ENCODE measurements at places on chromosomes 11 and 22. TPM values are rescaled to one million over a fixed set of nuclear protein-coding genes. Genes with fewer than 3 reads are reported as not detected.

OR10D3 gene
- total RNA-seq: not detected

TRPC6 gene
- total RNA-seq: not detected

APOBEC3B gene
- total RNA-seq: 12.1 TPM

FAM76B gene
- 50.4 TPM for total RNA-seq

FGF3 gene
- total RNA-seq: not detected

MAPK11 gene
- total RNA-seq: 11.4 TPM

ARHGEF17 gene
- not detected for total RNA-seq
